Mucosa of gallbladder (tissue), 1 donor: ENCODE measurements at places on chromosomes 11 and 22.
A peak's percentile ranks its signal among the peaks of the same experiment; 100 is the strongest.

DNA sequence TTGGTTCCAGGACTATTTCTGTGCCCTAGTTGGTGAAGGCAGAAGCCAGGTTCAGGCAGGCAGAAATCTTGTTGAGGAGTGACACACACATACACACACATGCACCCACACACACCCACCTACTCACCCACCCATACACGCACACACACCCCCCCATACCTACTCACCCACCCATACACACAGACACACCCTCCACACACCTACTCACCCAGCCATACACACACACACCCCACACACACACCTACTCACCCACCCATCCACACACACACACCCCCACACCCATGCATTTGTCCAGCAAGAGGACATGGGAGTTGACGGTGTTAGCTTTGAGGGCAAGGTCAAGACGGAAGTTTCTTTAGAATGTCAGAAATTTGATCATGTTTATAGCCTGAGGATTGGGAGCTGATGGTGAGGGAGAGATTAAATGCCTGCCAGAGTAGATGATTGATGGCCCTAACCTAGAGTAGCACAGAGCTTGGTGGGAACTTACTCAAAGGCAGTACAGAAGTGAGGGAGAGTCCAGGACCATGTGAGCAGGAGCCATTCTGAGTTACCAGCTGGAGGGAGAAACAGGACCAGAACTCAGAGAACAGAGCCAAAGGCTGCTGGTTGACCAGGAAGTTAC is 68.9 kb downstream of the CYB5R2 start:
- DNase-seq: no peak

DNA sequence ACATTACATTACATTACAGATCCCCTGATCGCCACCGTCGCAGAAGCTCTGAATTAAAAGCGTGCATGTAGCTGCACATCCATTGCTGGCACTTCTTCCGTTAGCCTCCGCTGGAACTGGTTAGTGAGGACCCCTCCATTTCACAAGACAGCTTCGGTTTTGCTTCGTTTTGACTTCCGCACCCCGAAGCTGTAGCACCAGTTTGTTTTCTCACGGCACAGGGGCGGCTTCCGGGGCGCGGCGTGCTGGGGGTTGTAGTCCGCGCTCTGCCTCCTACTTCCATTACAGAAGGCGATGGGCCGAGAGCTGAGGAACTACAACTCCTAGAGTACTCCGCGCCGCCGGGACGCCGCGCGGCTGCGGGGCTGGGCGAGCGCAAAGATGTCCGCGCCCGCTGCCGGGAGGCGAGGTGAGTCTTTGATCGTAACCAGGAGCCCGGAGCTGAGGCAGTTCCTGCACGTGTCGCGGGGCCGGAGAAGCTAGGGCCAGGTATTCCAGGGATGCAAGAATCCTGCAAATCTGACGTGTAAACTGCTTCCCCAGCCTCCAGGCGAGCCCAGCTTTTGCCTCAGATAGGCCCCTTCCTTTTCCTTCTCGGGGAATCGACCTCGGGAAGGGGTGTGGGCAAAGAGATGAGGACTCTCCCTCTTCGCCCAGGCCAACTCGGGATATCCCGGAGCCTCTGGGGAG is at the start of gene PEX26:
TSS of gene PEX26 (plus strand) at position 352 of the 690 bp plus-strand sequence. CDS start 387 bp downstream, outside the sequence.
- peak; percentile 96 for DNase-seq

DNA sequence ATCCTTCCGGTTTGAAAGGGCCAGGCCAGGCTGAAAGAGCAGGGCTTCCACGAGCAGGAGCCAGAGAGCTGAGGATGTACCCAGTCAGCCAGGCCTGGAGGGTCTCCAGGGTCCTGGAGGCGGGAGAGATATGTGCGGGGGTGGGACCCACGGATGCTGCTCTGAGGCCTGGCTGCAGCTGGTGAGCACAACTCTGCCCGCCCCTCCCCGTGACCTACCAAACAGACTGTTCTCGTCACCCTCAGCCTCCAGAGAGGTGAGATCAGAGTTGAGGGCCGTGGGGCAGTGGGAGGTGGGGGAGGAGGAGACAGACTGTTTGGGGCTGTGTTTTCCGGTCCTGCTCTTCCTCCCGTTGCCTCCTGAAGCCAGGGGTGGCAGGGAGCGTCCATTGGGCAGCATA is 42.2 kb downstream of the TRIOBP start:
- DNase-seq: no peak

GRCh38 chr11:116870054-116870453 is 32.6 kb upstream of the APOA1 start:
- DNase-seq: no peak

DNA sequence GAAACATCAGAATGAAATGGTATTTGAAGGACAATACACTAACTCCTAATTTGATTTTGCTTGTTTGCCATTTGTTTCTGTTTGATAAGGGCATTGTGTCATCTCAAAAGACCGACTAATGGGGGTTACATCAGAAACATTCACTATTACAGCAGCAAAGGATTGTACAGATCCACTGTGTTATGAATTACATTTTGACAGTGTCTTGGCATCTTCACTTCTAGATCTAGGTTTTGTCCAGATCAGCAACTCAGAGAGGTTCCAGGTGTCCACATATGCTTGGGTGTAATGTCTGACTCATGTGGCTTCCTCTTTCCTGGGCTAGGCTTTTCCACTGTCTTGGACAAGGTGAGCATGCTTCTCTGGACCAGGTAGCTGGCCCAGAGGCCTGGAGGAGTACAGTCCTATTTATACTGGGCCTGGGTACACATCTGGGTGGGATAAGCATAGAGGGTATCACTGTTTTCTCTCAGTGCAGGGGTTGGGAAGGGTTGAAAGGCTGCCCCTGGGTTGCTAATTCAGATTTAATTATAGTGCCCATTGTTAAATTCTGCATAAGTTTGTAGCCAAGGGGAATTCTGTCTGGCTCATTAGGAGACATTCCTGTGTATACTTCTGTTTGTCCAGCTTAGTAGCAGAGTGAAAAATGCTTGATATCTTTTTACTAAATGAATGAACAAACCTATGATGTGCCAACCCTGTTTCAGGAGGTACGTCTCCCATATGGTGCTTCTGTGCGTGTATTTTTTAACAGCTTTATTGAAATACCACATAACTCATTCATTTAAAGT is 23.8 kb downstream of the DDI1 start:
- DNase-seq: no peak

DNA sequence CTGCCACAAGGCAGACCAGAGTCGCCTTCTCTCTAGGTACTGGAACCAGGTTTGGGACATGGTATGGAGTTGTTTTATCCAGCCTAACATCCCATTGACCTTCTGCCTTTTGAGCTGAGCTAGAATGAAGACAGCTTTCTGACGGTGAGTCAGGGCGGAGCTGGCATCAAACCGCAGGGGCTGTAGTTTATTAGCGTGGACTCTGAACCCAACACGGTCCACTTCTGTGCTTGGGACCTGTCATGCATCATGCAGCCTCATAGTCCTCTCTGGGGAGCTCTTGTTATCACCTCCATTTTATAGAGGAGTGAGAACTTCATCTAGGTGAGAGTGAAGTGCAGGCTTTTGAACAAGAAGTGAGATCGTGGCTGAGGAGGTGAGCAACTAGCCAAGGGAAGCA is 8.3 kb downstream of the GAL3ST1 start:
- DNase-seq: peak; percentile 81

DNA sequence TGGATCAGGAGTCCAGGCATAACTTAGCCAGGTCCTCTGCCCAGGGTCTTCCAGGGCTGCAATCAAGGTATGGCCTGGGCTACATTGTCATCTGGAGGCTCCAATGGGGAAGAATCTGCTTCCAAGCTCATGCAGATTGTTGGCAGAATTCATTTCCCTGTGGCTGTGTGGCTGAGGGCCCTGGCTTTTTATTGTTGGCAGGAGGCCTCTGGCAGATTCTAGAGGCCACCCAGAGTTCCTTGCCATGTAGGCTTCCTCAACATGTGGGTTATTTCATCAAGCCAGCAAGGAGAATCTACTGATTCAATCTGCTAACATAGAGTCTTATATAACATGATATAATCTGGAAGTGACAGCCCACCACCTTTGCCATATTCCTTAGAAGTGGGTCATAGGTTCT is 16.4 kb upstream of the EP300 start:
- DNase-seq: no peak

DNA sequence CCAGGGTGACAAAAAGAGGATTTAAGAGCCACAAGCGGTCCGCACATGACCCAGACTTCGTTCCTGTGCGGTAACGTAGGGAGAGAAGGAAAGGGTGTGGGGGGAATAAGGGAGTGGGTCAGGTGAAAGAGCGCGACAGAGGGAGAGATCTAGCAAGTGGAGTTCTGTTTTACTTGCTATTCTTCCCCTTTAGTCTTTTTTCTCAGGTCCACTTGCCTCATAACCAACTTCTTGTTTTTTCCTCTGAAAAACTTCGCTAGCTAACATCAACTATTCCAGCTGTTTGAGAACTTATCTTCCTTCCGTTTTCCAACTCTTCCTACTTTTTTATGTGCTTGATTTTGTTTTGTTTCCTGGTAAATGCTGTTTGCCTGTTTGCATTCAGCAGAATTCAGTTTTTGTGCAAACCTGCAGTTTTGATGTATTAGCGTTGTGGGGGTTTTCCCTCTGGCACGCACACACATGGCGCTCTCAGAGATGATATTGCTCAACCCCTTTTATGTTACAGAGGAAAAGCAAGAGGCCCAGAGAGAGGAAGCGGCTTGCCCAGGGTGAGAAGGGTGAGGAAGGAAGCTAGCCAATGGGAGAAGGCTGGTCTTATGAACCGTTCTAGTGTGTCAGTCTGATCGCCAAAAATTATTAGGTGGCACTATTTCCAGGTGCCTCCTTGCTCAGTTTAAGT is 592 bp upstream of the CTSC start:
- DNase-seq: peak; percentile 38

DNA sequence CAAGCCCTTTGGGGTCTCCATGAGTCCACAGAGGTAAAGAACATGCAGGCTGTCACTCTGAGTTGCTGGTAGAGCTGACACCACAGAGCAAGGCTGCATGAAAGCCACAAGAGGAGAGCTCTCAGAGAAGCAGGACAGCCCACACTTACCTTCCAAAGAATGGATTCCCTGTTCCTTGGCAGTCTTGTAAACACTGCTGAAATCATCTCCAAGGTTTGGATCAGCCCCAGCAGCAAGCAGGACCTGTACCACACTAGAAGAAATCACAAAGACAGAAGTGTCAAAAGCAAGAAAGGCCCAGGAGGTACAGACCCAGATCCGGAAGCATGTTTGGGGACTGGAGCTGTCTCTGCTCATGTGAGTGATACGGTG is 54.2 kb downstream of the CLPB start:
- DNase-seq: no peak

DNA sequence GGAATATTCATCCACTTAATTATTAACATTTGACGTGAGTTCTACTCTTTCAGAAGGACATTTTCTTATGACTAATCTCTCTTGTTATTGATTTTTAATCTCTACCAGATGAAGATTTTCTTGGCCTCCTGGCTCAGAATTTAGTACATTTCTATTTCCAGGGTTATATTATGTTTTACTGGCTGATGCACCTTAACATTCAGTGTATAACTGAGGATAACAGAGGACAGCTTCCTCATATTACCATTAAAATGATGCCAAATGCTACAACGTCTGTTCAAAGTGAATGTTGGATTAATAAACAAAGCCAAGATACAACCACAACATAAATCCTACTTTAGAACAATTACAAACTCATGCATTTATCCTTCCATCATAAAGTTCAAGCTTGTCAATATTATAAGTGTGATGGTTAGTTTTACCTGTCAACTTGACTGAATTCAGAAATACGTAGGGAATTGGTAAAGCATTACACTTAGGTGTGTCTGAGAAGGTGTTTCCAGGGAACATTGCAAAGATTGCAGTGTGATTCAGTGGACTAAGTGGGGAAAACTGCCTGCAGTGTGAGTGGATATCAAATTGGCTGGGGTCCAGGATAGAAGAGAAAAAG is 485.2 kb downstream of the LRRC4C start:
- no peak for DNase-seq

DNA sequence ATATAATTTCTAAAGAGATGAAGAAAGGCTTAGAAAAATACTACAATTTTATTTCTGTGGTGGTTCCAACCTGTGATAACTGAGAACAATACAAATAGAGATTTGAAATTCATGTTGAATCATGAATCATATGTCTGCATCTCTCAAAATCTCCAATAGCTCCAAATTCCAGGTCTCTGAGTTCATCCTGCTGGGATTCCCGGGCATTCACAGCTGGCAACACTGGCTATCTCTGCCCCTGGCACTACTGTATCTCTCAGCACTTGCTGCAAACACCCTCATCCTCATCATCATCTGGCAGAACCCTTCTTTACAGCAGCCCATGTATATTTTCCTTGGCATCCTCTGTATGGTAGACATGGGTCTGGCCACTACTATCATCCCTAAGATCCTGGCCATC is at the start of gene OR56B1:
TSS of gene OR56B1 (plus strand) at position 53 of the 400 bp plus-strand sequence. CDS start at position 122, 69 bp downstream.
- no peak for DNase-seq

GRCh38 chr11:29187215-29187614 is 829.6 kb downstream of the KCNA4 start:
- no peak for DNase-seq

DNA sequence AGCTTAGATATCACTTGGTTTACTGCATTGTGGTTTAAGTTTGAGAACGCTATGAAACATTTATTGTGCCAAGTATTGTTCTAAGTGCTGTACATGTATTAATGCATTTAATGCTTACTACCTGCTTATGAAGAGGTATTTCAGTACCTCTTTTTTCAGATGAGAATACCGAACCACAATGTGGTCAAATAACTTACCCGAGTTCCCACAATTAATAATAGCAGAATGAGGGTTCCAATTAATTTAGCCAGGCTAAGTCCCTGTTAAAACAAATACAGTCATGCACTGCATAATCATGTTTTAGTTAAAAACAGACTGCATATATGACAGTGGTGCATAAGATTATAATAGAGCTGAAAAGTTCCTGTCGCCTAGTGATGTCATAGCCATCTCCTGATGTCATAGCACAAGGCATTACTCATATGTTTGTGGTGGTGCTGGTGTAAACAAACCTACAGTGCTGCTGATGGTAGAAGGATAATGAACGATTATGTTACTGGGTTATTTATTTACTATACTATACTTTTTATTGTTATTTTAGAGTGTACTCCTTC is 4.3 kb downstream of the ZC3H12C start:
- no peak for DNase-seq

DNA sequence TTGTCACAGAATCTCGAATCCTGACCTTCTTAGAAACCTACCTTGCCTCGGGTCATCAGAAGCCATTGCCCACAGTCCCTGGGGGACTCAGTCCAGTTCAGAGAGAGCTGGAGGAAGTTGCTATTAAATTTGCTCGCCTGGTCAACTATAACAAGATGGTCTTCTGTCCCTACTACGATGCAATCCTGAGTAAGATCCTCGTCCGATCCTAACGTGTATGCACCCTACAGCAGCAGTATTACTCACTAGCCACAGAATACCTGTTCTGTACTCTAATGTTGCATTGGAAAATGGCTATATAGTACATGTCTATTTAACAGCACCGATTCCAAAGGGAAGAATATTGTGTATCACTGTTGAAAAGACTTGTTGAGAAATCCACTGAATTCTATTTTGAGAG is 33.1 kb downstream of the TCP11L1 start:
- no peak for DNase-seq
